ENCODE measurements at places on chromosomes 7 and 10.

DNA sequence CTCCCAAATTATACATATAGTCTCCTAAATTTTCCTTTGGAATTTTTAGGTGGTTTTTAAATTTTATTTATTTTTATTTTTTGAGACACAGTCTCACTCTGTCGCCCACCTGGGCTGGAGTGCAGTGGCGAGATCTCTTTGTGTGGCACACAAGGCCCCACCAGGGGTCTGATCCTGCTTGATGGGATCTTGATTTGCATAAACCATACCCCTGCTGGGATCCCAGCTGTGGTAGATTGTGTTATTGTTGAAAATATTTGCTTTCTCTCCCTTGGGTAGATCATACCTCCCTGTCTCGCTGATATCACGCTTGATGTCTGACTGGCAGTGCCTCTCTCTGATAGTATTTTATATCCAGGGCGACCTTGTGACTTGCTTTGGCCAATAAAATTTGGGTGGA, 5.6 kb upstream of the MUC3A start:
- no peak for DNase-seq

DNA sequence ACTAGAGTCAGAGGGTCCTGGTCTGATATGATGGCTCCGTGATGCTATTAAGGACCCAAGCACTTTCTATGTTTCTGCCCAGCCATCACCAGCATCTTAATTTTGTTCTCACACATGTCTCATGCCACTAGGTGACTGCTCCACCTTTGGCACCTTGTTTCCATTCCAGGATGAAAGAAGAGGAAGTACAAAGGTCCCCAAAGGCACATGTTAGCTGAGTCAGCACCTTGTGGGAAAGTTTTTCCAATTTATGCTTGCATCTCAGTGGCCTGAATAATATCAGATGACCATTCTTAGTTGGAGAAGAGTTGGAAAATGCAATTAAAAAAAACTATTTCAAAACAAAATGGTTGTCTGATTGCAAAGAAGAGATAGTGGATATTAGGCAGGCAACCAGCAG, 341.0 kb upstream of the NPSR1 start:
- no peak for DNase-seq

DNA sequence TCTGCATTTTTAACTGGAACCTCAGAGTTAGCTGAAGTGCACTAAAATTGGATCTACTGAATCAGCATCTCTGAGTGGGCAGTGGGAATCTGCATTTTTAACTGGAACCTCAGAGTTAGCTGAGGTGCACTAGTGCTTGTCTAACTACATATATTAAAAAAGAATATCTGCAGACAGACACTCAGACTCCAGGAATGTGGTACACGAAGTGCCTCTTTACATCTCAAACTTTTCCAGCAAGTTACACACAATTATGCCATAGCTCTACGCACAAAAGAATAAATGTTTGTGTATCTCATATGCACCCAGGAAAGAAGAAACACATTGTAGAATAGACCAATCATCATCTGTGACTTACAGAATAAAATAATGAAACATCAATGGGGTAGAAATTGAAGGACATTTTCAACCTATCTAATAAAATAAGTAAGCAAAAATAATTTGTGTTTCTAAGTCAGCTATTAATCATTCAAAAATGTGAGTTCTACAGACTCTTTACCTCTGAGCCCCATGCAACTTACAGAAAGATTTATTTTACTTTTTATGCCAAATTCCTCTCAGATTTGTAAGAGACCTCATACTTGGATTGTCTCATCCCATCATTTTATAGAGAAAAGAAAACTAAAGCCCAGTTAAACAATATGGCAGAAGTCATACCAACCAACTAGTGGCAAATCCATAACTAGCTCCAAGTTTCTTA, 28.3 kb downstream of the PPP1R3A start:
- no peak for DNase-seq

- DNase-seq = no peak
These were observed 278.8 kb downstream of the CAMK1D start for GRCh38 chr10:12628153-12628552.

DNA sequence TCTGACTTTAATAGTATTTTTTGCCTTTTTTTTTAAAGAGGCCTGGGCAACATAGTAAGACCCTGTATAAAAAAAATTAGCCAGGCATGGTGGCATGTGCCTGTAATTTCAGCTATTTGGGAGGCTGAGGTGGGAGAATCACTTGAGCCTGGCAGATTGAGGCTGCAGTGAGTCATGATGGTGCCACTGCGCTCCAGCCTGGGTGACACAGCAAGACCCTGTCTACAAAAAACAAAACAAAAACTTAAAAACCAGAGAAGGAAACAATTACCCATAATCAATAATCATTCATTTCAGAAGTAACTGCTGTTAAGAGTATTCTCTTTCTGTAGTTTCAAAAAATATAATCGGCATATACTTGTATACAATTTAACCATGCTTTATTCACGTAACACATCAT, 28.0 kb downstream of the VPS26A start:
- no peak for DNase-seq

GRCh38 chr7:39187130-39187529, 209.4 kb downstream of the POU6F2 start:
- DNase-seq = no peak

DNA sequence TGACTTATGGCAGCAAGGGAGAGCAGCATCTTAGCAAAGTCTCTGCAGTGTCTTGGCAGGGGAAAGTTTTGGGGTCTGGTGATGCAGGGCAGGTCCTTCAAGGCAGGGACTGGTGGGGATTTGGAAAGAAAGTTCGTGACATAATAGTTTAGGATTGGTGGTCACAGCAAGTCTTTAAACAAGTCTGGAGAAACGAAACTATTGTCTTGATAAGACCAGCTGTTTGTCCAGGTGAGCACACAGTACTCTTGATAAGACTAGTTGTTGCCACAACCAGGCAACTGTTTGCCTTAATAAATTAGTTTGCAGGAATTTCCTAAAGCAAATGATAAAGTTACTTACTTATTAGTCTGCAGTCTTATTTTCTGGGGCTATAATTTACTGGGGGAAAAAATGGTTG, 136.1 kb downstream of the AKR1D1 start:
- DNase-seq = no peak

- no peak for DNase-seq
These were observed 74.6 kb downstream of the SH2D4B start for GRCh38 chr10:80612261-80612660.

DNA sequence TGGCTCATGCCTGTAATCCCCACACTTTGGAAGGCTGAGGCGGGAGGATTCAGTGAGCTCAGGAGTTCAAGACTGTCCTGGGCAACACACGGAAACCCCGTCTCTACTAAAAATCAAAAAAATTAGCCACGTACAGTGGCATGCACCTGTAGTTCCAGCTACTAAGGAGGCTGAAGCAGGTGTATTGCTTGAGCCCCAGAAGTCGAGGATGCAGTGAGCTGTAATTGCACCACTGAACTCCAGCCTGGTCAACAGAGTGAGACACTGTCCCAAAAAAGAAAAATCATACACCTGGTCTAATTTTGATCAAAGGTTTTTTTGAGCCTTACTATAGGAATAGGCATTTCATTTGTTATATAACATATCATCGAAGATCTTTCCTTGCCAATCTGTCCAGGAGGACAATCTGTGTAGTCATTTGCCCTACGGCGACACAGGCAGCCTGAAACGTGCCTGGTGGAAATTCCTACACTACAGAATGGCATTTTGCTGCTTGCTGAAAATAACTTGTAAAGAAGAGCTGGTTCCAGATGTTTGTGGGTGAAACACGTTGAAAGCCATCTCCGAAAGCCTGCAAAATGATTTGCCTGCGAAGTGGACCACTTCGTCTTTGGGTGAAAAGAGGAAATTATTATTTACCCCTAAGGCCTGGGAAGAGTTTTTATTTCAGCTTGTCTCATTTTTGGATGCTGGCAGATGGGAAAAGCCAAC, 31.3 kb upstream of the GDI2 start:
- DNase-seq = no peak

GRCh38 chr7:152336754-152337368, 98.9 kb downstream of the KMT2C start:
- peak; percentile 45 for DNase-seq

- no peak for DNase-seq
These were observed 423.8 kb downstream of the GFRA1 start for GRCh38 chr10:115849197-115849596.

DNA sequence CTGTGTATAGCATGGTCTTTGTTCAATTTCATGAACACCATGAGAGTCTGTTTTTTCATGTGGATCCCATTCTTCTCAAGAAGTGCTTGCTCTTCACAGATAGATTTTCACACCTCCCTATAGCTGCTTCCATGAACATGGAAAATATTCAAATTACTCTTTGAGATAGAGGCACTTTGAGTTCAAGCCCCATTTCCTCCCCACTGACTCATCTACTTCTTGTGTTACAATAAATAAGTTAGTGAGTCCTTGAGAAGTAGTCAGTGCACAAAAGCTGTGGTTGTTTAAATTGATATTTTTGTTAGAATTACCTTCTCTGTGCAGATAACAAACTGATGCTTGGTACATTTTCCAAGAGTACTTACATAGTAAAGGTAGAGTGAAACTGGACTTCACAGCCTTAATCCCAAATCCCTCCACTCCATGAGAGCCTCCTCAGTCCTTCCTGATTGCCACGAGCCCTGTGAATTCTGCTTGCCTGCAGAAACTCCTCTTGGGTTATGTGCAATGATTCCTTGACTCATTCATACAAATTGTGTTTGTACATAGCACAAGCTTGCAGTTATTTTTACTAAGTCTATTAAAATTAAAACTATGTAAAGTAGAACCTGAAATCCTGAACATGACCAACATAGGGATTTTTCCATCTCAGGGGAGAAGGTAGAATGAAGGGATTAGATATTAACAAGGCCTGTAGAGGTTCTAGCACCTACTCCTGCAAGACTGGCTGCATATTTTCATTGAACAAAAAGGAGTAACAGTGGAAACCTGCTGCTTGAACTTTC, 496.2 kb downstream of the TNS3 start:
- DNase-seq = no peak

DNA sequence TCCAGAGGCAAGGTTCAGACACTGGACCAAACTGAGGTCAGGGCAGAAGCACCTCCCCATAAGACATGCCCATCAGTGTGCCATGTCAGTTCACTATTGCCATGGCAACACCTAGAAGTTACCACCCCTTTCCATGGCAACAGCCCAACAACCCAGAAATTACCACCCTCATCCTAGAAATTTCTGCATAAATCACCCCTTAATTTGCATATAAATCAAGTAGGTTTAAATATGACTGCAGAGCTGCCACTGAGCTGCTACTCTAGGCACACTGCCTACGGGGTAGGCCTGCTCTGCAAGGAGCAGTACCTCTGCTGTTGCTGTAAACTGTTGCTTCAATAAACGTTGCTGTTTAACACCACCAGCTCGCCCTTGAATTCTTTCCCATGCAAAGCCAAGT, 12.7 kb downstream of the STEAP2 start:
- DNase-seq = no peak

GRCh38 chr7:24685708-24686107, 71.6 kb downstream of the GSDME start:
- DNase-seq = no peak

- DNase-seq = no peak
These were observed 200.0 kb upstream of the AGK start for GRCh38 chr7:141351175-141351574.

DNA sequence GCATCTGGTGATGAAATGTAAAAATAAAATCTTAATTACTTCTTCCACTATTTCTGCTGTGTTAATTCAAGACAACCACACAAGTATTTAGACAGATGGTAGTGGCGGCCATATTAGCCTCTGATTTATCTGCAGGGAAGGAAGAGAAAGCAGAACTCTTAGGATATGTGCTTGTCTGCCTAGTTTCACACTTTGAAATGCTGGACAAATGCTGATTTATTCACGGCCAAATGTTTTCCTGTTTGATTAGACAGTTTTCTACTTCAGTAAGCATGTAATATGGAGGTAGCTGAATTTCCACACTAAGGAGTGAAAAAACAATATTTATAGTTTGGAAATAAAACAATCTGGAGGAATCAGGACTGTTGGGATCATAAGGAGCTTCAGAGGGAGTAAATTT, 158.1 kb downstream of the AGMO start:
- DNase-seq = no peak

DNA sequence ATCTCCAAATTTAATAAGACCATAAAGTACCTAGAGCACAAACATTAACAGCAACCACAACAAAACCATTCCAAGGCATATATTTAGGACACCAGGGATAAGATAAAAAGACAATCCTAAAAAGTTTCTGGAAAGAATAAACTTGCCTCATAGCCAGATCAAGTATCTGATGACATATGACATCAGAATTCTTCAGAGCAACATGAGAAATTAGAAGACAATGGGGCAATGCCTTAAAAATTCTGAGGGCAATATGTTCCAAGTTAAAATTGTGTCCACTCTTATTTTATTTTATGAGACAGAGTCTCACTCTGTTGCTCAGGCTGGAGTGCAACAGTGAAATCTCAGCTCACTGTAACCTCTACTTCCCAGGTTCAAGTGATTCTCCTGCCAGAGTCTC, 2.8 kb downstream of the EFCAB10 start:
- no peak for DNase-seq

DNA sequence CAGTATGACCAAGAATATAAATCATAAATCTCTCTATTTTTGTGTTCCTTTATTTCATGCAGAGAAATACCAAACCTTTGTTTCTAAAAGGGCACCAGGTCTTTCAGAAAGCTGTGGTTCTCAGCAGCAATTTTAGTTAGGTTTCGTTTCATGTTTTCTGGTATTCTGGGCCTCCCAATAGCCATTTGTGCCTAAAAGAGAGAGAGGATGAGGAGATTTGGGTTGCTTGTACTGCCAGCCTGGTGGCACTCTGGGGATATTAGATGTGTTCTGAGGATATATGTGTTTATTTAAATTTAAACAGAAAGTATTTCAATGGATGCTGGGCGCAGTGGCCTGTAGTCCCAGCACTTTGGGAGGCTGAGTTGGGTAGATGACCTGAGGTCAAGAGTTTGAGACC, 471.7 kb downstream of the AUTS2 start:
- DNase-seq = no peak
